SJSA1 (cell line): ENCODE measurements at places on chromosomes 3 and 15.

GRCh38 chr15:35603301-35603700 lies 57.3 kb upstream of the DPH6 start:
- DNase-seq: no peak

DNA sequence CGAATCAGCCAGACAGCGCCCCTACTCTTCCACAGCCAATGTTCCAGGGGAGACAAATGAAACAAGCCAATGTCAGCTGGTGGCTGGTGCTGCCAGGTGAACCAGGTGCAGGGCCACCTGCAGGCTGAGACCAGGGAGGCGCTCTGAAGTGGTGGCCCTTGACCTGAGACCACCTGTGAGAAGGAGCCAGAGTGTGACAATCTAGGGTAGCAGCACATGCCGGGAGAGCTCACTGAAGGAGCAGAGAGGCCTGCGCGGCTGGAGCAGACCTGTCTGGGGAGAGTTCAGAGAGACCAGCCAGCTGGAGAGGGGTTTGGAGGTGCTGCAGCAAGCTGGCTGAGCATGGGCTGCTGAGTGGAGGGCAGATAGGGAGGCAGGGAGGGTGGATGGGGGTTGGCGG lies 693 bp upstream of the STAB1 start:
- DNase-seq: no peak

GRCh38 chr3:186307594-186308221 lies 54.3 kb downstream of the DGKG start:
- no peak for DNase-seq

- DNase-seq: no peak
These were observed at the start of gene IL17RE for GRCh38 chr3:9902372-9903237. IL17RE (plus strand) TSS chr3:9902848; CDS start chr3:9902933, 85 bp downstream.

GRCh38 chr3:67524046-67524445 lies 130.4 kb downstream of the SUCLG2 start:
- no peak for DNase-seq

DNA sequence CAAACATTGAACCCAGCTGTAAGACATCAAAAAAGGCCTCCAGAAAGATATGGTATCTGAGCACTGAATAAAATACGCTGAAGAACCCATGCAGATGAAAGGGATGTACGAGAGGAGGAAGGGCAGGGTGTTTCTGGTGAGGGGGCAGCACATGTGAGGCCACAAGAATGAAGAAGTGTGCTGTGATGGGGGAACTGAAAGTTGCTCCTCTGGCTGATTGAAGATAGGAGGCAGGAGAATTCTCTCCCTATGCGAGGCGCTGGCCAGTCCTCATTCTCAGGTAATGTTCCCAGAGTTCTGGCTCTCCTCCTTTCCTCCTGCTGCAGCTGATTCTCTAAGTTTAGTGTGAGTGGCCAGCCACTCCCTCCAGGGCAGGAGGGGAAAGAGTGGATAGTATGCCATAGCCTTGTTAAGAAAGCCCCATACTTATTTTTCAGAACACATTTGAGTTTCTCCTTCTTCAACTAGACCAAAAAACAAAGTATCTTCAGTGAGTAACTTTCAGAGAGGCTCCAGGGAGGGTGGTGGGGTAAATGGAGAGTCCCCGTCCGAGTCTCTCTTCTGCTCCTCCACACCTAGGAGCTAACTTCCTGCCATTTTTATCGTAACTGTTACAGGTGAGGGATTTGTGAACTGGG lies 26.9 kb upstream of the MYO1E start:
- no peak for DNase-seq

DNA sequence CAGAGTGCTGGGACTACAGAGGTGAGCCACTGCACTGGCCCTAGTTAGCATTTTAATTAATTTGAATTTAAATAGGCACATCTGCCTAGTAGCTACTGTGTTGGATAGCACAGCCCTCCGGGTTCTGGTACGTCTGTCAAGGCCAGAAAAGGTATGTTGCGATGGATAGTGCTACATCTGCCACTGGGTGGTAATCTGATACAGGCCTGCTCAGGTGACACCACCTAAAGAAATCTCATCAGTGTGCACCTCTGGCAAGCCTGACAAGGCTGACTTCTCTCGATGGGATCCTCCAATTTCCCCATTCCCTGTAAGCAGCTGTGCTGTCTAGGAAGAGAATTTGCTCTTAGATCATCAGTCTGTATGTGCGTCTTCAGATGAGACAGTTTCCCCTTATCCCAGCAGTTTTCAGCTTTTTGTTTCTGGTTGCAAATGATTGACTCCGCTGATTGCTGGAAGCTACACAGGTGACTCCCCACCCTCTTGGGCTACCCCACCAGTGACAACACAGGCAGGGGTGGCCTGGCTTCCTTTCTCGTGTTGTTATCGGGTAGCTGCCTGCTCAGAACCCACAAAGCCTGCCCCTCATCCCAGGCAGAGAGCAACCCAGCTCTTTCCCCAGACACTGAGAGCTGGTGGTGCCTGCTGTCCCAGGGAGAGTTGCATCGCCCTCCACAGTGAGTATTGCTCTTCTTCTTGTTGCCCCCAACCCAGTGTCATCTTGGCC lies at the start of gene CCR9:
Gene CCR9 (plus strand): TSS at position 565 of the 727 bp plus-strand sequence. CDS start 8,391 bp downstream, outside the sequence.
- no peak for DNase-seq

- no peak for DNase-seq
These were observed 20.6 kb downstream of the DLEC1 start for GRCh38 chr3:38059591-38059990.
